ENCODE measurements at places on chromosomes 12 and 14.

GRCh38 chr14:90299408-90299807, 32.3 kb downstream of the NRDE2 start:
- DNase-seq, result no peak

GRCh38 chr12:19038209-19038608, 91.3 kb upstream of the PLEKHA5 start:
- no peak for DNase-seq

GRCh38 chr12:42564556-42564955, 25.0 kb downstream of the PRICKLE1 start:
- DNase-seq, result no peak

DNA sequence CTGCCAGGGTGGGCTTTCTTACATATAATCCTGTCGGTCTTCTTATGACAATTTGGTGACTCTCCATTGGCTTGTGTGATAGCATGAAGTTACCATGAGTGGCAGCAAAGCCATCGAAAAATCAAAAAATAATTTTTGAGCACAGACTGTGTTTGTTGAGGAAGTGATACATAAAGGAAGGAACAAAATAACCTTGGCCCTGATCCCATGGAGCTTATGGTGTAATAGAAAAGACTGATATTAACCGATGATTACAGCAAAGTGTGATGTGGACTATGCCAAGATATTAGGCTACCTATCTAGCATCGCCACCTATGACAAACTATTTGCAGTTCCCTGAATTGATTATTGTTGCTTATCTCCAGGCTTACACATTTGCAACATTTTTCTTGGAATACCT, 383.2 kb downstream of the AEBP2 start:
- no peak for DNase-seq

- no peak for DNase-seq
These were observed 22.3 kb upstream of the ELK3 start for GRCh38 chr12:96171905-96172304.

DNA sequence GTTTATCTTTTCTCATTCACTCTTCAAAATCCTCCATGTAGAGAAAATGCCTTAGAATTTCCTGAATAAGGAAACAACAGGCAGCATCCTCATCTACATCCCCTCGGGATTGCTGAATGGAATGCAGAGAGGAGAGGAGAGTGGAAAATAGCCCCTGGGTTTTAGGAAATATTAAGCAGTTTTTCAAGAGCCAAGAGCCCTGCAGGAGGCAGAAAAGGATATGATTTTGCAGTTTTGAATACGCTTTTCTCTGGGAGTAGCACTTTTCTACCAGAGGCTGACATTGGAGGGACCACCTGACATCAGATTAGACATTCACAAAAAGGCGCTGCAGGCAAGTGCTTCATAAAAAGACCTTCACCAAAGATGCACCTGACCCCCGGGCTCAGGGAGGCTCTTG, 362.2 kb upstream of the SFSWAP start:
- DNase-seq, result no peak

DNA sequence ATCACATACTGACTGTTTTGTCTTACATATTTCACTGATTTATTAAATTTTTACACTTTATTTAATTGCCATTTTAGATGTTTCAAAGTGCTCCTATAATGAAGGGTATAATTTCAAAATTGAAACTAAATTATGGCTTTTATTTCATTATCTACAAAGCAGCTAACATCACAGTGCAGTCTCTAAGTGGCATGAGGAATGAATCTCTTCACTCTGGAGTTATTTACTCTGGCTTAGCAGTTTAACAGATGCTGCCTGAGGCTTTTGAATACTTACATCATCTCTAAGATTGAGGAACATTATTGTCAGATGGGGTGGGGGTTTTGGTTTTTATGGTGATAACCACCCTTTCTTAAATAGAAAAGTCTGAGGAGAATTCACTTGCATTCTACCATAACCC, 386.4 kb downstream of the TRHDE start:
- no peak for DNase-seq

DNA sequence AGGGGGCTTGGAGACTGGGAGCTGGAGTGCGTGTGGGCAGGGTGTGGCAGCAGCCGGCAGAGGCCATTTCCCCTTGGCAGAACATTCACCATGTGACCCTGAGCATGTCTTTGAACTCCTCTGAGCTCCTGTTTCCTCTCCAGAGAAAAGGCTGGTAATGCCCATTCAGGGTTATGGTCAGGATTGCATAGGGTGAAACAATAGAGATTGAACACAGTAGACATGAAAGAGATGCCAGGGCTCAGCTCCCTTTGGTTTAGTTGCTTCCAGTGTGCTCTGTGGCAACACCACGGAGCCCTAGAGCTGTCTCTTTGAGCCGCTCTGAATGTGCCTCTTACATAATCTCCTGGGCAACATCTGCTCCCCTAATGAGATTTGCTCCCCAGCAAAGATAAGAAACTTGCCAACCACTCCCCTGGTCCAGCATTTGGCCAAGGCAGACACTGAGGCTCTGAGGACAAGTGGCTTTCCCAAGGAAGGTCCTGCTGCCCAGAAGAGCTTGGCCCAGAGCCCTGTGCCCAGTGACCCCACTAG, 4.6 kb downstream of the IFI27 start:
- DNase-seq, result no peak

DNA sequence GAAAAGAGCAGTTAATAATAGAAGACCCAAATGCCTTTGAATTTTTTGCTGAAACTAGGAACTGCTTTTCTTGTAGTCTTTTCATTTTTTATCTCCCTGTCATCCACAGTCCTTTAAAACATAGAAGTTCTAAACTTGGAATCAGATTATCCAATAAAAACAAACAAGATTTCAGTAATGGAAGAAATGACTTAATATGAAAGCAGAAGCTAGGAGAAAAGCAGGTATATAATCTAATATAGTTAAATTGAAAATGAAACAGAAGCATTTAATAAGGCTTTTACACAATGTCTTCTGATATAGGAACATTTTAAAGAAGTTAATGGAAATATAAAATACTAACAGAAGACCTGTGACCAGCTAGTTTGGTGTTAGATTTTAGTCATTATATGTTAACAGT, 26.5 kb downstream of the PPP1R12A start:
- no peak for DNase-seq

DNA sequence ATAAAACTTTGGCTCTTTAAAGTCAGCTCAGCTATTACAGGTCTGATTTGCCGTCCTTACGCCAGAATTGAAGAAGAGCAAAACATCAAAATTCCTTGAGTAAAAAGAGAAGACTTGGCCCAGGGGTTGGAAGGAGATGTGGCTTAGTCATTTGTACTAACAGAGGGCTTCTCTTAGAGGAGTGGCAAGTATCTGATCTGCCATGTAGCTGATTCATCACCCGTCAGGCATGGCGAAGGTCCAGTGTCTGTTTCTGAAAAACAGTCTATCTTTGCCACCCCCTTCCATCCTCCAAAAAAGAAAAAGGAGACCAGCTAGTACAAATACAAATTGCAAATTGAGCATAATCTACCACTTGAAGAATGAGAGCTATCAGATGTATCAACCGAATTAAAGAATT, 91.9 kb downstream of the RAD52 start:
- DNase-seq, result no peak

DNA sequence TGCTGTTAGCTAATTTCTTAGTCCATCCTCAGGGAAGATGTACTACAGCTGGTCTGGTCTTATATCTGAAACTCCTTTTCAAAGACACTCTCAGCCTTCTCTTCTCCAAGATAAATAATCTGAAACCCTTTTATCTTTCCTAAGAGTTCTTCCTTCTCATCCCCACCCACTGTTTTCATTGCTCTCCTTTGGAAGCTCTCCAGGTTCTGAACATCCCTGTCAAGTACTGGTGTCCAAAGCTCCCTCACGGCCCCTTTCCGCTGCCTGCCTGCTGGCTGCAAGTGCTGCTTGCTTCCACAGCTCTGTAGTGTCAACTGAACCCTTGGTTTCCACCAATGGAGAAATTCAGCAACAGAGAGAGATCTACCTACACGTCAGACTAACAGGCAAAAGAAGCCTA, 6.6 kb upstream of the SLC6A13 start:
- no peak for DNase-seq

DNA sequence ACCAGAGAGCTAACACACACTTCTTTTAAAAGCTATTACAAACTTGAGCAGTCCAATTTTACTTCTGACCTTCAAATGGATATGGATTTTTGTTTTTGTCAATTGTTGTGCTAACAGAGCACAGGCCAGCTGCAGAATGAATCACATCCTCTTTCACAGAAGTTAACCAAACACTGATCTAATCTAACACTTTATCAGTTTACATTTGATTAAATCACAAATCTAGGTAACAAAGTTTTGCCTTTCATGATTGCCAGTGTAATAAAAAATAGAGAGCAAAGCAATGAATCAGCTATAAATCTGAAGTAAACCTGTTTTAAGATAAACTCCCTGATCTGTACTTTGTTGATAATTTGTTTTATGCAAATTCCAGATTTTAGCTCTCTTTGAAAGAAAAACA, 273.1 kb upstream of the RGS6 start:
- DNase-seq, result no peak

GRCh38 chr12:39572551-39572950, 47.1 kb downstream of the ABCD2 start:
- no peak for DNase-seq

DNA sequence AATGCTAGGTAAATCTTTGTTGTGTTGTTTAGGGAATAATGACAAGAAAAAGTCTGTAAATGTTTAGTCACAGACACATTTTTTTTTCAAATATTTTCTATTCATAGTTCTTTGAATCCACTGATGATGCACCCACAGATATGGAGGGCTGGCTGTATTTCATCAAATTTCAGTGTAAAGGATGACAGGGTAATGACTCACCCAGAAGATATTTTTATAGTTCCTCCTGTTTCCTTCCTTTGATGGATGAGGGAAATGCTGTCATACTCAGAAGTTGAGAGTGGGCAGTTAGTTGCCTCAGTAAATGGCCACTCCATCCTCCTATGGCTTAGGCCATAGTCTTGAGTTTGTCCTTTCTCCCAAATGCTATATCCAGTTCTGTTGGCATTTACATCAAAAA, 76.9 kb upstream of the REP15 start:
- DNase-seq, result no peak

DNA sequence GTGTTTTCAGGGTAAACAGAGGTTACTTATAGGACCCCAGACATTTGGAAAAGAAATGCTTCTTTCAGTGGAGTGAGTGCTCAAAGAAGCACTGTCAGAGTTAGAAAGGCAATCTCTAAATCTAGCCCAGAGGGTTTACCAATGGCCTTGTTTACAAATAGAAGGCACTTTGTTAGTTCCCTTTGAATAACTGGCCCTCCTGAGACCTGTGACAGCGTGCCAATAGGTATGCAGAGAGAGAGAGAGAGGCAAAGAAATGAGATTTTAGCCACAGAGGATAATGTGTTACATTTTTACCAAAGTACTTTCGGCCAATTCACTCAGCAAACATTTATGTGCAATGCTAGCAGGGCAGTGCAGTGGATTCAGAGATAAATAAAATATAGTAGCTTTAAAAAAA, 41.9 kb downstream of the TPH2 start:
- DNase-seq, result no peak

DNA sequence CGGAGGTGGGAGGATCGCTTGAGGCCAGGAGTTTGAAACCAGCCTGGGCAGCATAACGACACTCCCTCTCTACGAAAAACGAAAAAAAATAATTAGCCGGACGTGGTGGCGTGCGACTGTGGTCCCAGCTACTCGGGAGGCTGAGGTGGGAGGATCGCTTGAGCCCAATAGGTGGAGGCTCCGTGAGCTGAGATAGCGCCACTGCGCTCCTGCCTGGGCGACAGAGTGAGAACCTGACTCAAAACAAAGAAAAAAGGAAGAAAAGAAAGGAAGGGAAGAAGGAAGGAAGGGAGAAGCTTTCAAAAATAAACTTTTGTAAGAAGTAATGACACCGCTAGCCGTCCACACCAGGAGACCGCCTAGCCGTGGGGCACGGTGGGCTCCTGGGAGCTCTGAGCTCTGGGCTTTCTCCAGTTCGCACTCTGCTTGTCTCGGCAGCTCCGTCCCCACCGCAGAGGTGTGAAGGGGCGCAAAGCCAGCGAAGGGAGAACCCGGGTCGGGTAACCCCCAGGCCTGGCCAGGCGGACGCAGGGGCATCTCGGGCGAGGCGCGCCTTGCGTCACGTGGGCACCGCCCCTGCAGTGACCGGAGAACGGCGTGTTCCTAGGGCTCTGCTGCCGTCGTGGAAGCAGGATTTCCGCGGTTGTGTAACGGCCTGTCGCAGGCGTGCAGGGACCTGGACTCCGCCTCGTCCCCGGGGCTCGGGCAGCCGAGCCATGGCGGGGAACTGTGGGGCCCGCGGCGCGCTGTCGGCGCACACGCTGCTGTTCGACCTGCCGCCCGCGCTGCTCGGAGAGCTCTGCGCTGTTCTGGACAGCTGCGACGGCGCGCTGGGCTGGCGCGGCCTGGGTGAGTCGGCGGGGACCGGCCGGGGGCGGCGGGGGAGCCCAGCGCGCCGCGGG, at the start of gene IRAK3:
IRAK3 (plus strand) TSS at position 631 of the 902 bp plus-strand sequence; CDS start at position 717, 86 bp downstream.
- DNase-seq, result no peak

DNA sequence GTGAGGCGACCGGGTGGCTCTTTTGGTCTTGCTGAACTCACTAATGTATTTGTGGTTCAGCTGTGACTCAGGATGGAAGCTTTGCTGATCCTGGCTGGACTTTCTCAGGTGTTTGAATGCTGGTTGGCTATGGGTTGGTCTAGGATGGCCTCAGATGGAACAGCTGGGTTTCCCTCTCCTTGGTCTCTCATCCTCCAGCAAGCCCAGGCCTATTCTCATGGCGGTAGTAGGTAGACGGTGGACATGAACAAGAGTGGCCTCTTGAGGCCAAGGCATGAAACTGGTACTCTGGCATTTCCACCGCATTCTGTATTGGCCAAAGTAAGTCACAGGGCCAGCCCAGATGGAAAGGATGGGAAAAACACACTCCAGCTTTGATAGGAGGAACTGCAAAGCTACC, 11.8 kb upstream of the POLR3B start:
- DNase-seq, result no peak

- DNase-seq, result no peak
These were observed 454.0 kb downstream of the FOXG1 start for GRCh38 chr14:29220566-29220965.

DNA sequence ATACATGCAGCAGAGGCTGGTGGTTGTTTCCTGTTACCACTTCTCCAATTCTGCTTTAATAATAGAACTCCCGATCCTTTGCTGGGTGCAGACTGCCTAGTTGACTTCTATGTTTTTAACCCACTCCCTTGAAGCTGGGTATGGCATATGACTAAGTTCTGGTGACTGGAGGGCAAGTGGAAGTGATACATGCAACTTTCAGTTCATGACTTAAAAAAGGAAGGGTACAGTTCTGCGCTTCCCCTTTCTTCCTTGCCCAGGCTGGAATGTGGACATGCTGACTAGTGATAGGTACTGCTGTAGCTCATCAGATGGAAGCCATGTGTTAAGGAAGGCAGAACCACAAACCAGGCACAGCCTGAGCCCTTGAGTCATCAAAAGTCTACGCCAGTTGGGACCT, 2.4 kb upstream of the A2M start:
- DNase-seq, result peak; percentile 11

GRCh38 chr12:19683178-19683927, 244.1 kb downstream of the AEBP2 start:
- no peak for DNase-seq

GRCh38 chr14:91229743-91230200, 14.7 kb downstream of the GPR68 start:
- peak; percentile 85 for DNase-seq

DNA sequence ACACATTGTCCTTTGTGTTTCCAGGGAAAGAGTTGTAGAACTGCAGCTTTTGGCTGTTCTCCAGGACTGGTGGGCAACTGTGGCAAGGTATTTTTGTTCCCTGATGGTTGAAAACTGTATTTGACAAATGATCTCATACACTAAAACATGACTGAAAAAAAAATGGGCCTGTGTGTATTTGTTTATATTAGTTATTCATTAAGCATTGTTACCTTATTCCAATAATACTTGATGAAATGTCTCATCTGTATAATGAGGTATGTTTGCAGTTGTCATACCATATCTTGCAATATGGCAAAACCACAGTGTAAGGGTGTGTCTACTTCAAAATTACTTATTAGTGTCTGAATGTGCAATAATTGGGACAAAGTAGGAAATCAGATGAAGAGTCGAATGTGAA, 479.4 kb upstream of the NOVA1 start:
- DNase-seq, result no peak
